Esophagus squamous epithelium (tissue), 5 donors: ENCODE measurements at places on chromosomes 11 and 22. TPM values are rescaled to one million over a fixed set of nuclear protein-coding genes. Genes with fewer than 3 reads are reported as not detected.

- DNase-seq = no peak
Observed at GRCh38 chr11:2830030-2830812, 55.4 kb downstream of the CDKN1C start.

DNA sequence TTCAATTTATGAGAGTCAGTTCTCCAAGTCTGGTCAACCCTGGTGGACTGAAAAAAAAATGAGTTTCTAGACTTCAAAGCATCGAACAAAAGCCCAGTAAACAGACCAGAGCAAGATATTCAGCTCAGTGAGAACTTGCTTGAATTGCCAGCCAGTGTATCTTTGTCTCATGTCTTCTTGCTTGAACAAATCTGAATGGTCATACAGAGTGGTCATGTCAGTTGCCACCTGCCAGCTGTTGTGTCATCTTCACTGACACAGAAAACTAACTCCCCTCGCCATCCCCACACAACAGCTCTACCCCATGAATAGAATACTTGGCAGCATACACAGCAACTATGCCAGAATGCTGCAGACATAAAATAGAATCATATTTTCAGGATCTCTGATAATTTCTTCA lies 27.5 kb upstream of the CALCB start:
- DNase-seq = no peak

- DNase-seq = no peak
Observed at GRCh38 chr11:122240638-122241037, 124.6 kb upstream of the BLID start.

Gene OR5M11
- not detected for total RNA-seq

- no peak for DNase-seq
Observed at GRCh38 chr11:62592146-62592815, 958 bp upstream of the TUT1 start.

DNA sequence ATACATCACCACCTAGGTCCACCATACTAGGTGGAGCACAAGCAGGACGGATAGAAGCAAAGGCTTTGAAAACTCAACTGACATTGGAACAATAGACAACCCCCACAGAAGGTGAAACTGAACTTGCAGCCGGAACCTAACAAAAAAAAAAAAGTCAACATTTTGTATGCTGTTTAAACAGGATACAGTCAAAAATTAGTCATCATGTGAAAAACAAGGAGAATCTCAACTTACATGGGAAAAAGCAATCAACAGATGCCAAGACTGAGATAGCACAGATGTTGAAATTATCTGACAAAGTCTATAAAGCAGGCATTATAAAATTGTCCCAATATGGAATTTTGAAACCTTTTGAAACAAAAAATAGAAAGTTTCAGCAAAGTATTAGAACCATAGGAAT lies 123.8 kb downstream of the RAB38 start:
- no peak for DNase-seq

- no peak for DNase-seq
Observed at GRCh38 chr11:15927196-15927863, 429.0 kb downstream of the SOX6 start.

DNA sequence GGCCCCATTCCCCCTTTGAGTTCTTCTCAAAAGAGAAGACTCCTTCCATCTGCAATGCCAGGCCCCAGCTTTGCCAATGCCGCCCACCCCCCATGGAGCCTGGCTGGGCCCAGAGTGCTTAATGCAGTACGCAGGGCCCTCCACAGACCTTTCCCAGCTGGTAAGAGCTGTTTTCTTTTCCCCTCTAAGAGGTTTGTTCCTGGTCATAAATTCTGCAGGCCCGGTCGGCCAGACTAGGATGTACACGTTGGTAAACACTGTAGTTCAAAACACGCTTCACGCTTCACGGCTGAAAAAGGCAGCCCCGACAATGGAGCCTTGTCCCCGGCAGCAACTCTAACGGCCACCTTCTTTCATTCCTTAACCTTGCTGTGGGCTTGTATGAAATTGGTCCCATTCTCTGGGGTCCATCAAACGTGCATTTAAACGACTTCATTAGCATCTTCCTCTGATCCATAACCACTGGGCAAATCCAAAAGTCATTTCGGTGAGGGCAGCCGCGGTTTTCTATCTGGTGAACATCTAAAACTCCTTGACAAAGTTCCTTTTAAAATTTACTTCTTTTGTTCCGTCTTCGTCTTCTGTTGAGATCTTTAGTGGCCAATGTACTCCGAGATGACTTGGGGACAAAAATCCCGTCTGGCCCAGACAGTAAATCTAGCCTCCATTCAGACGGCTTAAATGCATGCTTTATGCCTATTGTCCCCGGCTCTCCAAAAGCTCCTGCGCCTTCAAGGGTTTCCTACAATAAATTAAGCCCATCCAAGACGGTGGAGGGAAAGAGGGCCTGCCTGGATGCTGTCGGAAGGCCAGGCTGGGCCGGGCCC lies 60.0 kb upstream of the MYEOV start:
- DNase-seq = no peak

DNA sequence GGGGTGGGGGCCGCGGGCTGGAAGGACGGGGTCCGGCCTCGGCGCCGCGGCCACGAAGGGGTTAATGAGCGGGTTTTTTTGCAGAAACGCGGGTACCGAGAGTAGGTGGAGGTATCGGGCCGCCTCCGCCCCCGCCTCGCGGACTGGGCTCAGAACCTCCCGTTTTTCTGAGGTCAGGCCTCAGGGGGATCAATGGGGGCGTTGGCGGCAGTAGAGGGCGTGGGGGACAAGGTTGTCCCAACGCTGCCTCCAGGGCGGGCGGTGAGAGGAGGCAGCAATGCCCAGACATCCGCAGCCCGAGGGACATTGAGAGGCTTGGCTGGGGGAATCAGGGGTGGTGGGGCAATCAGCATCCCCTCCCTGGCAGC lies 34.8 kb upstream of the PRODH start:
- DNase-seq = no peak

Gene MMP11
- 0.92 TPM for total RNA-seq

GRCh38 chr22:42895087-42895486 lies 38.0 kb upstream of the ARFGAP3 start:
- DNase-seq = no peak

Gene GAB4
- not detected for total RNA-seq

DNA sequence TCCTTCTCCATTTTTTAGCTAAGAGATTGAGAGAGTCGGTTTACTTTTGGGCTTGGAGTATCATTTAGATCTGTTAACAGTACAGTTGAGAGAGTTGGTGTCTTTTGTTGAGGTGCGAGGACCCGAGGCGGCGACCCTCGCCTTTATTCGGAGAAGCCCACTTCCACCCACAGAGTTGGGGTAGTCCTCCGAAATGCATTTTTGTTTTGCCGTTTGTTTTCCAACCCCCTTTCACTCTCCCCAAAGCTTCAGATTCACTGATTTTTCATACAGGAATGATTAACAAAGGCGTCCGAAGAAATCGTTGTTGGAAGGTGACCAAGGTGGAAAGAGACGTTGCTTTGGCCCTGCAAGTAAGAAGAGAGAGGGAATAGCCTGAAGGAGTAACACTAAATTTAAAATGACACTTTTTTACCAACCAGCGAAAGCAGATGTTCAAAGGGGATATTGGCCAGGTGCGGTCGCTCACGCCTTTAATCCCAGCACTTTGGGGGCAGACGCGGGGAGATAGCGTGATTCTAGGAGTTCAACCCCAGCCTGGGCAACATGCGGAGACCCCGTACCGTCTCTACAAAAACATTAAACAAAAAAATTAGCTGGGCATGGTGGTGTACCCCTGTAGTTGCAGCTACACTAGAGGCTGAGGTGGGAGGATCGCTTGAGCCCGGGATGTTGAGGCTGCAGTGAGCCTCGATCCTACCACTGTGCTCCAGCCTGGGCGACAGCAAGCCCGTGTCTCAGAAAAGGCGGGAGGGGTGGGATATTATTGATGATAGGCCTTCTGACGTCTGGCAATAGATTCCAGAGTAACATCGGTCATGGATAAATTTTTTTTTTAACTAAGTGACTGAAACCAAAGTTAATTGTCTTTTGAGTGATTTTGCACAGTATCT lies 899 bp upstream of the RAB30 start:
- no peak for DNase-seq

- DNase-seq = no peak
Observed at GRCh38 chr11:88620568-88621130, 283.1 kb upstream of the CTSC start.

DNA sequence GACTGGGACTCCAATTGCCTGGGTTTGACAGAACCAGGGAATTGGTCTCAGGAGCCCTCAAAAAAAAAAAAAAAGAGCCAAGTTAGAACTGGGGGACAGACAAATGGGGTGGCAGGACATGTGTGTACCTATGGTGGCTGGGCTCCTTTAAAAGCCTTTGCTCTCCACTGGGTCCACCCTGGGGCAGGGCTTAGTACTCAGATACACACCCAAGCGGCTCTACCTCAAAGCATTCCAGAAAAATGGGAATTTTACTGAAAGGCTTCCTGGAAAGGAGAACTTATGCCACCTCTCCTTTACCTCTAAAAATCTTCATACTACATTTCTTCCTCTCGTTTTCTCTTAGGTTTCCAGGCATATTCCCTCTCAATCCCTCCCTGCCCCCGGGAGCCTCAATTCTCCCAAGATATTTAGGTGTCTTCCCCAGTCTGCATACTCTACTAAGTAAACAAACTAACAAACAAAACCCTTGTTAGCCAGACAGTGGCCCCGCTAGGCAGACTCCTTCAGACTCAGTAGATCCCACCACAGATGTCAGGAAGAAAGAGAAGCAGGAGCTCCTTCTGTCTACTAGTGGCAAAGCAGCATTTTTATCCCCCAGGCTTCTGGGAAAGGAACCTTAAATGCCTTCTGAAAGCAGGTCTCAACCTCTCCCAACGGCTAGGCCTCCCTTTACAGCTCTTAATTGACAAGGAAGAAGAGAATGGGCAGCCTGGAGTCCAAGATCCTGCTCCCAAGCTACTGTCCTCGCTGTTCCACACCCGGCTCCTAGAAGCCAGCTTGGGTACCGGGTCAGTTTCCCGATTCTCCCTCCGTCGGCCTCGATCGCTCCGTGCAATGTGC lies 653 bp downstream of the PCSK7 start:
- no peak for DNase-seq

DNA sequence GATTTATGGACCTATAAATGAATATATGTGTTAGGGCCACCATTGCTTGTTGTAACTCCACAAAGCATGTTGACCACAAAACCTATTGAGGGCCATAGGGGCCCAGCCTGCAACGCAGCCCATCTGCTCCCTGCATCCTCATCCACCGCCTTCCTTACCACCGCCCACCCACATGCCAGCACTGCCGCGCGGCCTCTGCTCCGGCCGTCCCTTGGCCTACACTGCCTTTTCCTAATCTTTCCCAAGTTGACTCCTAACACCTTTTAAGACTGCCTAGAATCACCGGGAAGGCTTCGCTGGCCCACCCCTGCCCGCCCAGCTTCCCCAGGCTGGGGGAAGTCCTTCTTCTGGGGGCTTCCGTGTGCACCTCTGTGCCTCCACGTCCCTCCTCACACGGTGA lies 55.0 kb downstream of the SNX19 start:
- no peak for DNase-seq

- no peak for DNase-seq
Observed at GRCh38 chr11:46528445-46529094, 65.3 kb downstream of the AMBRA1 start.

GRCh38 chr11:123478352-123478987 lies 48.4 kb downstream of the GRAMD1B start:
- DNase-seq = no peak

- DNase-seq = no peak
Observed at GRCh38 chr22:37782340-37783168, 25.2 kb upstream of the GCAT start.

DNA sequence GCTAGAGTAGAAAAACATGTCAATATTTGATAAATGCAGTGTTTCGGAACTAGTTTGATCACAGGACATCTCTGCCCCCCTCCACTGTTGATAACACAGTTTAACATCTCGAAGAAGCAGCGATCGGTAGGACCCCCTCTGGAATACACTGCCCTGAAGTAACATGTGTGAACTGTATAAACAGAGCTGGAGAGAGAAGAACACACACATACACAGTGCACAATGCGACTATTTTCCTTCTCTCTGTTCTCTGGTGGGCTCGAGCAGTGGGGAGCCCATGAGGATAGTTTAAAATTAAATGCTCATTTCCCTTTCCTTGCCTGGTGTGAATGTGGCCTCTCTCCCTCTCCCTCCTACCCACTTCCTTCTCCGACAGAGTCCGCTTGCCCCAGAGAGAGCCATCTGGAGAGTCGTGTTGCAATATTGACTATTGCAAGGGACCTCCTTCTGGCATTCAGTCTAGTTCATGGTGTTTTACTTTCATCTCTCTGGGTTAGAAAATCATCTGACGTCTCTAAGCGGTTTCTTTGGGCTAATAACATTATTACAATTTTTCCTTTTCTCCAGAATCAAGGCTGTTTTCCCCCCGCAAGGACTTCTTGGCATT lies 51.6 kb upstream of the BARX2 start:
- no peak for DNase-seq

DNA sequence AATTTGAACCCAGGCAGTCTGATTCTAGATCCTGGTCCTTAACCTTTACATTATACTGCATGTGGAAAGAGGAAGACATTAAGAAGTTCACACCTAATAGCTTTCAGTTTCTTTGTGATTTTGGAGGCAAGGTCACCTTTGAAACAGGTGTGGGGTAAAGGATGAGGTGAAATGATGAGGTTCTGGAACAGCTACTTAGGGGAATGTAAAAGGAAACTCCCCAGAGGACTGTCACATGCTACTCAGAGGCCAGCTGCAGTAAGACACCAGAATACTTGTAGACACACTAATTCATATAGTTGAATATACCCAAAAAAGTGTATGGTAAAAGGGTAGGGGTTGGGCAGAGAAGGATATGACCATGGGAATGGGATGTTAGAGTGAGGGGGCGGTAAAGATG lies 5.4 kb downstream of the APIP start:
- no peak for DNase-seq

DNA sequence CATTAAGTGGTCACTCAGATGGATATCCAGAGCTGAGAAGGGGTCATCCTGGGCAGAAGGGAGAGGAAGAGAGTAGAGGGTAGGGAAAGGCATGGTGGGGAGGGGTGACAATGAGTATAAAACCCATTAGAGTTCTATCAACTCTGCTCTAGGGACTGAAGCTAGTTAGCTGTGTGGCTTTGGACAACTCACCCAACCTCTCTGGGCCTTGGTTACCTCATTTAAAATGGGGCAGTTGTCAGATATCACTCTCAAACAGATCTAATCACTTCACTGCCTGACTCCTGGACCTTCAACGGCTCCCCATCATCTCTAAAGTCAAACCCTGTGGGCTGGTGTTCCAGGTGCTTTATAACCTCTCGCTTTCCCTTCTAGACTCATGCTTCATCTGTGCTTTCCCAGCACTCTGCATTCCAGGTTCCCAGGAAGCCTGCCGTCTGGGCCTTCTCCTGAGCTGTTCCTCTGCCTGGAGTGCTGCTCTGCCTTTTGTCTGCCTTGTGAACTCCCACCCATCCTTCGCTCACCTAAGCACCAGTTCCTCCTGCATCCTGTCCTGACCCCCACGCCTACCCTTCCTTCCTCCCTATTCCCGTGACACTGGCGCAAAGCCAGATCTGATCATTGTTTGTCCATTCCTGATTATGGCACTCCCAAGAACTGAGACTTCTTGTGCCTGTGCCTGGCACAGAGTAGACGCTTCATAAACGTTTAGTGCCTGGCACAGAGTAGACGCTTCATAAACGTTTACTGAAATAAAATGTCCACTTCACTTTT lies 22.3 kb upstream of the KCNJ11 start:
- DNase-seq = no peak

- no peak for DNase-seq
Observed at GRCh38 chr22:24230911-24231656, 13.8 kb downstream of the GGT5 start.

GRCh38 chr11:105548359-105548758 lies 61.5 kb upstream of the GRIA4 start:
- no peak for DNase-seq
